ENCODE measurements at places on chromosomes 1 and 21.

DNA sequence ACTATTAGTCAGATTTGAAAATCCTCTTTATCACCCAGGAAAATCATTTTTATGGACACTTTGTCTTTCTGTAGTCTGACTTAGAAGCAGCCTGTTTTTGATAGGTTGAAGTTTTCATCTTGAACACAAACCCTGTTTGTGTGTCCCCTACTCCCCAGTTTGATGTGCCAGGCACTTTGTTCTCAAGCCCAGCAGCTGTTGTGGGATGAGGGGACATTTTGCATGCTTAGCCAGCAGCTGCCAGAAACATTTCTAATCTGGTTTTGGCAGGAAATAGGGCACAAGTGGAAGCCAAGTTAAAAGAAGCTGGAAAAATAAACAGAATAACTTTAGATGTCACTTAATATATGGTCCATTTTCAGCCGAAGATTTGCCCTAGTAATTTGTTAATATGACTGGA, 29.9 kb downstream of the ACTN2 start:
- peaks cover 34% of the 10 kb centered on the region for H3K27me3 ChIP-seq
- no peak overlapping the region for H3K27ac ChIP-seq
- DNase-seq: no peak
- no peaks in the 10 kb centered on the region for H3K36me3 ChIP-seq

- no peak for DNase-seq
- H3K4me1 ChIP-seq: peaks cover 3% of the 10 kb centered on the region
- no peak overlapping the region for H3K27ac ChIP-seq
- no peaks in the 10 kb centered on the region for H3K27me3 ChIP-seq
- no peak overlapping the region for H3K4me3 ChIP-seq
Measured at GRCh38 chr1:180722586-180722985, 90.8 kb downstream of the XPR1 start.

DNA sequence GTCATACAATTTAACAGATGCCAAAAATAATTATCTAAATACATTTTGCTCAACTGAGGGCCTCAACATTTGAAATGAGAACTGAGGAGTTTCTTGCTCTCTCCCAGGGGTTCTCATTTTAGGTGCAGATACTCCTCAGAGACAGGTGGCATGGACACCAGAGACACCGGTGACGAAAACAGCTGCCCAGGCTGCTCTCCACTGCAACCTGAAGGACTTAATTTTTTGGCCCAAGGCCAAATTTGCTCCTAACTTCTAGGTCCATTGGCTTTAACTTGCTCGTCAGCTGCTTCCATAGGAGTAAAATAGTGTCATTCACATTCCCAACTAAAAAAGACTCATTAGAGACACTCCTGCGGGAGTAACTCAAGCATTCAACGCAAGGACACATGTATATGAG, 87.0 kb downstream of the NRIP1 start:
- DNase-seq: no peak
- H3K27ac ChIP-seq: no peak overlapping the region
- H3K27me3 ChIP-seq: no peaks in the 10 kb centered on the region
- peaks cover 2% of the 10 kb centered on the region for H3K36me3 ChIP-seq
- H3K4me1 ChIP-seq: peaks cover 9% of the 10 kb centered on the region

- H3K27ac ChIP-seq: no peak overlapping the region
- H3K4me3 ChIP-seq: no peak overlapping the region
Measured at GRCh38 chr1:241808265-241808664, 39.7 kb upstream of the EXO1 start.

DNA sequence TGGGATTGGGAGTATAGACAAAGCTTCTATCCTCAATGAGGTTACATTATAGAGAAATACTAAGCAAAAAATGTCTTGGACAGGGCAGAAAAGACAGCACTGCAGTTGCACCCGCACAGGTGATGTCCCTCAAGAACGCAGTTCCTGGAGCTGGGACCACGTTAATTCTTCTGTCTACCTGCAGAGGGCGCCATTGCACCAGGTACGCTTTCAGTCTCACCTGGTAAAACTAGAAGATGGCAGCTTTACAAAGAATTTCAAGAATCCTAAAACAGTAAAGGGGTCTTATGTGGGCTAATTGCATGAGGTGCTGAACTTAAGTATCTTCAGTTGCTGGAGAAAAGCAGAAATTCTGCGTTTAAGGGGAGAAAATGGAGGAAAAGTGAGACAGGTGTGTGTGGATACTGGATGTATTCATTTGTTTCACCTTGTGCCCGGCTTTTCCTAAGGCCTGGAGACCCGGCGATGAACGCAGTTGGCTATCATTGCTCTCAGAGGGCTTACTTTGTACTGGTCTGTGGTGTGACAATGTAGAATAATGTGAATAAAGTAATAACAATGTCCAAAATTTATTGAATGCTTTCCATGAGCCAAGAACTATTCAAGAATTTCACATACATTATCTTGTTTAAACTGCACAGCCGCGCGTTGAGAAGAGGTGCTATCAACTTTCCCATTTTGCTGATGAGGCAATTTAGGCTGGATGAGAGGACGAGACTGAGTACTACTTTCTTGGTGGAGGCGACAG, 276.3 kb upstream of the GREM2 start:
- DNase-seq: no peak
- H3K4me1 ChIP-seq: no peaks in the 10 kb centered on the region
- H3K4me3 ChIP-seq: no peak overlapping the region
- no peak overlapping the region for H3K27ac ChIP-seq

DNA sequence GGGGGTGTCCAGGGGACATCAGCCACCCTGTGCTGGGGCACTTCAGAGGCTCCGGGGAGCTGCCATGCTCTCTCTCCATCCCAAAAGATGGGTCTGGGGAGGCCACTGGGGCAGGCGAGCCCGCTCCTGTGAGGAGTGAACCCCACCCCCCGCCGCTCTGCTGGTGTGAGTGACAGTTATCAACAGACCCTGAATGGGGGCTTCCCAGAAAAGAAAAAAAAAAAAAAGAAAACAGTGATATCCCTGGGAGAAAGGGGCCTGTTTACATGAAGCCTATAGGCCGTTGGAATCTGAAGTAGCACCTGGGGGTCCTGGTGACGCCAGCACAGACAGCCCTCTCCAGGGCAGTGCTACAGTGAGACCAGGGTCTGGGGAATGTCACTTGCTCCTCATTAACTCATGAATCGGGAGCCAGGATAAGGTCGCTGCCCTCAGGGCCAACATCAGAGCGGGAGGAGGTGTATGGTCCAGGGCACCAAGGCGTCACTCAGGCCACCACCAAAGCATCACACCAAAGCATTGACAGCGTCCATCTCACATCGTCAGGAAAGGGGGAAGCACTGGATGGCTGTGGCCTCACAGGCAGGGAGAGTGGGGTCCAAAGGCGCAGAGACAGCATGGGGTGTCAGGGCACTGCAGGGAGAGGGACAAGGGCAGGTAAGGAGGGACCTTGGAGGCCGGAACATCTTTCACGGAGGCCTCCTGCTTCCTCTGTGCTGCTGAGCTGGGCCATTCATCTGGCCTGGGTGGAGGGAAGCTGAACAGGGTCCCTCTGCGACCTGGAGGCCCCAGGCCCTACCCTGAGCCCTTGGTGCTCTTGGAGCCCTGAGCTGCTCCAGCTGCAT, 8.4 kb upstream of the NPHP4 start:
- peak overlapping the region; percentile 84 for H3K27ac ChIP-seq
- peaks cover 17% of the 10 kb centered on the region for H3K36me3 ChIP-seq
- peaks cover 30% of the 10 kb centered on the region for H3K4me1 ChIP-seq
- H3K4me3 ChIP-seq: no peak overlapping the region
- no peak for DNase-seq

DNA sequence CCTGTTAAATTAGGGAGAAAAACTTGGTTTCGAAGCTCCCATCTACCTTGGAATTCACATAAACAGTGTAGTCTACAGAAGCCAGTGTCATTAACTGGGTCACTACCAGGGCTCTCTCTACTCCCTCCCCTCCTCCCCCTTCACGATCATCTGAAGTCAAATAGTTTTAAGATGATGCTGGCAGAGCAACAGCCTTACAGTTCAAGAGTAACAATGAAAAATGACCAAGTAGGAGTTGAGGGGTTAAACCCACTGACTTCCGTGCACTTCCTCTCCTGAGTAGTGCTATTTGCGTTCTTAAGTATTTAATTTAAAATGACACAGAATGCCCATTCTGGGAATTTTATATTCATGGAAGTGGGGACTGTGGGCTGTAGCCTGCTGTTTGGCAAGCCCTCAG, 236.9 kb downstream of the SIPA1L2 start:
- H3K27ac ChIP-seq: no peak overlapping the region
- H3K36me3 ChIP-seq: no peaks in the 10 kb centered on the region
- no peaks in the 10 kb centered on the region for H3K27me3 ChIP-seq
- no peak for DNase-seq
- H3K4me1 ChIP-seq: peaks cover 7% of the 10 kb centered on the region
- no peak overlapping the region for H3K4me3 ChIP-seq

DNA sequence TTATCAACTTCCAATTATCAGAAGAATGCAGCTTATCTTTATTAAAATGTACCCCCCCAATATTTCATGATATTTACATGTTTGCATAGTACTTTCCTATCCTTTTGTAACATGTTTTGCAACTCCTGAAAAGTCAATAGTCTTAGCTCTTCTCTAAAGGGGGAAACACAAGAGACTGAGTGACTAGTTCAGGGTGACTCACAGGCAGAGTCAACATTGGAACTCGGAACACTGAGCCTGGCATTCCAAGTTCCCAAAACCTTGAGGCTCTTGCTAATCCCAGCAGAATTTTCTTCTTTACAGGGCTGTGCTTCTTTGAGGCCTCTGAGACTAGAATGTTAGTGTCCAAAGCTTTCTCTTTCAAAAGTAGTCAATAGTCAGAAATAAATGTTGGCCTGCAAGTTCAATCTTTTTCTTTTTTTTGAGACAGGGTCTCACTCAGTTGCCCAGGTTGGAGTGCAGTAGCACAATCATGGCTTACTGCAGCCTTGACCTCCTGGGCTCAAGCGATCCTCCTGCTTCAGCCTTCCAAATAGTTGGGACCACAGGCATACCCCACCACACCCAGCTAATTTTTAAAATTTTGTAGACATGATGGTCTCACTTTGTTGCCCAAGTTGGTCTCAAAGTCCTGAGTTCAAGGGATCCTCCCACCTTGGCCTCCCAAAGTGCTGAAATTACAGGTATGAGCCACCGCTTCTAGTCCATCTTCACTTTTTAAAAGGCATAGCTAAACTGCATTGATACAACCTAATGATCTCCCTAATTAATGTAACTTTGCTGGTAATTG, 37.5 kb downstream of the ZNF281 start:
- no peak for DNase-seq
- H3K27ac ChIP-seq: no peak overlapping the region
- no peaks in the 10 kb centered on the region for H3K27me3 ChIP-seq
- no peaks in the 10 kb centered on the region for H3K4me1 ChIP-seq

DNA sequence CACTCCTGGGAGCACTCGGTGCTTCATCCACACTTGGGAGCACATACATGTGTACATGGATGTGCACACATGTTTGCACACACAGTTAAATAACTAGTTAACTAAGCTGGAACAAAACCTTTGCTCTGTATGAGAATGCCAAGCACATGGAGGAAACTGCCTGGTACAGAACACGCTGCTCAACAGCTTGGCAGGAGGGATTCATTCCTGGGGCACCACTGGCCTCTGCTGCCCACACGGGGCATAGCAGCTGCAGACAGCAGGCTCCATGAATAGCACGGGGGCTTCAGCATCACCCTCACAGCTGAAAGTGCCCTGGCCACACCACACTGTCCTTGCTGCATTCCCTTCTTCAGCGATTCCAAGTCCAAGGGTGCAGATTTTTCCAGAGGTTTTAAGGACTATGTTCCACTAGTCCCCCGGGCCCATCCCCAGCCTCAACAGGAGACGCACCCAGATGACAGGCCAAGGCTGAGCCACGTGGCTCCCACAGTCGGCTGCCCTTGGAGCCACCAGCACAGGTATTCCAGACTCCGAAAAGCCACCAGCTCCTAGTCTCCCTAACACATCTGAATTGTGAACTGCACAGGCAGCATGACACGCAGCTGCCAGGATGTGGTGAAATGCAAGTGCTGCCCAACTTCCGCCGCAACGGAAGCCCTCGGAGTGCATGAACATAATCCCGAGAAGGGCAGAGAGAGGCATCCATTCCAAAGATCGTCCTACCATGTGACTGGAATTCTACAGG, 16.9 kb downstream of the NPHP4 start:
- H3K27me3 ChIP-seq: no peaks in the 10 kb centered on the region
- DNase-seq: no peak
- H3K4me3 ChIP-seq: no peak overlapping the region
- peaks cover 4% of the 10 kb centered on the region for H3K4me1 ChIP-seq

DNA sequence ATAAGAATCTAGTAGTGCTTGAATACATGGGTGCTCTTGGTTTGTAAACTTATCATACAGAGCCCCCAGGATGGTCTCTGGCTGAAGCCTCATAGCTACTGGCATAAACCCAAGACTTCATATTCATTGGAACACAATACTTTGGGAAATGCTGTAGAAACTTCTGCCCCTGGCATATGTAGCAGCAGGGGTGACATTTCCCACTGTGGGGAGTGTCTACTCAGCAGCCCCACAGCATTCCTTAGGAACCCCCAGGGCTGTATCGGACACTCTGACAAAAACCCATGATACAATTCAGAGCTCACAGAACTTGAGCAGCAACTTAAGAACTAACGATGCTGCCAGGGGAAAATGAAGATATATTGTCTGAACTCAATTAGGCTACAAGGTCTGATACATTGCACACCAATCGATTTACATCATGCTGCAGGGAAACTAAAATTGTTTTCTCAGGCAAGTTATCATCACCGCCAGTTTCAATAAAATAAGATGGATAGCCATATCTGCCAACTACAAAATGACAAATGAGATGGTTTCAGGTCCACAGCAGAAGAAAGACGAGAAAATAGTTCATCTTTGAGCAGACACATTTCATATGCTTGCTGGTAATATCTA, 181.1 kb upstream of the GREM2 start:
- DNase-seq: no peak
- H3K27ac ChIP-seq: no peak overlapping the region
- H3K4me1 ChIP-seq: no peaks in the 10 kb centered on the region

DNA sequence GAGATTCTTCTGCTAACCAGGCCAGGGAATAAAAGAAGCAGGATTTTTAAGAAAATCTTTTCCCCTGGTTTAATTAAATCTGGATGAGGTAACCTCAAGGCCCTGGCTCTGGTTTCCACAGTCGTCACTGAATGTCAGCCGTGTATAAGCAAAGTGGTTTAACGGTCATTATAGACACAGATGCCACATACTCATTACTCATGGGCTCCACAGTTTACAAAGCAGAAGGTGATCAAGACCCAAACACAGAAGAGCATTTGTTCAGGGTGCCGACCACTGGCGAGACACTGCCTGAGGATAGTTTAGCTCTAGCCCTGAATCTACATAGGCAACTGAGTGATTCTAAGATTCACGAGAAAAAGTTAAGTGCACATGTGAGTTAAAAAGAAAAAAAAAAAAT, 27.8 kb upstream of the RAP1GAP start:
- H3K4me1 ChIP-seq: no peaks in the 10 kb centered on the region
- no peak overlapping the region for H3K27ac ChIP-seq
- H3K36me3 ChIP-seq: peaks cover 62% of the 10 kb centered on the region
- no peak overlapping the region for H3K4me3 ChIP-seq
- no peaks in the 10 kb centered on the region for H3K27me3 ChIP-seq

DNA sequence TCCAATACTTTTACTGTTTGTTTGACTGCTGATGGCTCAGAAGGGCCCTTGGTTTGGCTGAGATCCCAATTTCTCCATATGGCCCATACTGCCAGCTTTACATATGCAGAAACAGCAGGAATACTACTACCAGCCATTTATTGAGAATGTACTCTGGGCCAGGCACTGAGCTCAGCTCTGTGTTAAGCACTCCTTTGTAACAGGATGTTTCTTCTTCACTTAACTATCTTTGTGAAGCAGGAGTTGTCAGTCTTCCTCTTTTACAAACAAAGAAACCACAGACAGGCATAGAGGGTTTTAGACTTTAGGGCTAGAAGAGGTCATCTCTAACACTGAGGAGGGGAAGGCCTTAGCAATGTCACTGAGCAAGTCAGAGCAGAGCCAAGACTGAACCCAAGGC, 8.3 kb downstream of the HMGCL start:
- H3K36me3 ChIP-seq: peaks cover 39% of the 10 kb centered on the region
- no peak for DNase-seq
- H3K27me3 ChIP-seq: no peaks in the 10 kb centered on the region
- H3K27ac ChIP-seq: no peak overlapping the region
